ENCODE measurements at places on chromosomes 1 and 21.

GRCh38 chr1:227388214-227389168, 70.2 kb upstream of the CDC42BPA start:
- DNase-seq: no peak

DNA sequence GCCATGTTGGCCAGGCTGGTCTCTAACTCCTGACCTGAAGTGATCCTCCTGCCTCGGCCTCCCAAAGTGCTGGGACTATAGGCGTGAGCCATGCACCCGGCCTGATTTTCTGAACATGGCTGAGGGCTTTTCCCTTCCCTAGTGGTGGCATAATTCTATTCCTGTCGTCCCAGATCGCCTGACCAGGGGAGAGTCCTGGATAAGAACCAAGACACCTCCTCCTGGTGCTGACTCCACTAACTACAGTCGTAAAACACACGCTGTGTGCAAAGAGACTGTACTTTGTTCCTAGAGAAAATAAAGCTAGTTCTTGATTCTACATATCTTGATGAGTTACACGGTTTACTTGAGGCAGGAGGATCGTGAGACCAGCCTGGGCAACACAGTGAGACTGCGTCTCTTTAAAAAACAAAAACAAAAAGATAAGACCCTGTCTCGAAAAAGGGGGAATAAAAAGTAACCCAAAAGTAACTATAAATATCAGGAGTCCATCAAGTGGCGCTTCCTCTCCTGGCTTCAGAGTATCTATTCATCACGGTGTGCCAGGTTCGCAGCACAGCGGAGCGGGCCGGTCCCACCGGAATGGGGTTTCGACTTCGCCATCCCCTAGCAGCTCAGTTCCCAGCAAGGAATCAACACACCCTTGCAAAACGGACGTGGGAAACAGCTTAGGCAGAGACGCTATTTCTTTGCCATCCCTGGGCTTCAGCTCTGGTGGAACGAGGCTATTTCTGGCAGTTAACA, 973 bp downstream of the SDF4 start:
- DNase-seq: no peak

GRCh38 chr1:246333855-246334254, 173.2 kb downstream of the SMYD3 start:
- DNase-seq: no peak

DNA sequence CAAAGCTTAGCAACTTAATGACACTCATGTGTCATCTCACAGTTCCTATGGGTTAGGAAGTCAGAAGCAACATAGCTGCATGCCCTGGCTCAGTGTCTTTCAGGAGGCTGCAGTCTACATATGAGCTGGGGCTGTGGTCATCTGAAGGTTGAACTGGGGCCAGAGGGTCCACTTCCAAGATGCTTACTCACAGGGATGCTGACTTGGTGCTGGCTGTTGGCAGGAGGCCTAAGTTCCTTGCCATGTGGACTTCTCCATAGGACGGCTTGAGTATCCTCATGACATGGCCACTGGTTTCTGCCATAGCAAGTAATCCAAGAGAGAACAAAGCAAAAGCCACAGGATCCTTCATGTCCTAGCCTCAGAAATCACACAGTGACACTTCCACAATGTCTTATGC, 12.1 kb upstream of the FAM43B start:
- no peak for DNase-seq

Measured in stimulated activated CD4-positive, alpha-beta T cell treated with anti-CD3 and anti-CD28 coated beads, Interleukin-15, amount 100 ng/mL, for 1 hour (primary cell).